ENCODE measurements at places on chromosomes 6 and 20. TPM values are rescaled to one million over a fixed set of nuclear protein-coding genes. Genes with fewer than 3 reads are reported as not detected.

OLIG3 gene
- total RNA-seq: not detected

POLH gene
- 33.0 TPM for total RNA-seq

BICRAL gene
- total RNA-seq: 8.2 TPM

COL11A2 gene
- total RNA-seq: 0.17 TPM

ACTL10 gene
- 4.2 TPM for total RNA-seq

DEFB132 gene
- total RNA-seq: not detected

SLC22A7 gene
- total RNA-seq: not detected

CDKN1A gene
- 343 TPM for total RNA-seq

CD93 gene
- 0.35 TPM for total RNA-seq

BPIFB4 gene
- not detected for total RNA-seq

SLC44A4 gene
- 26.6 TPM for total RNA-seq

HBS1L gene
- 115 TPM for total RNA-seq

DNA sequence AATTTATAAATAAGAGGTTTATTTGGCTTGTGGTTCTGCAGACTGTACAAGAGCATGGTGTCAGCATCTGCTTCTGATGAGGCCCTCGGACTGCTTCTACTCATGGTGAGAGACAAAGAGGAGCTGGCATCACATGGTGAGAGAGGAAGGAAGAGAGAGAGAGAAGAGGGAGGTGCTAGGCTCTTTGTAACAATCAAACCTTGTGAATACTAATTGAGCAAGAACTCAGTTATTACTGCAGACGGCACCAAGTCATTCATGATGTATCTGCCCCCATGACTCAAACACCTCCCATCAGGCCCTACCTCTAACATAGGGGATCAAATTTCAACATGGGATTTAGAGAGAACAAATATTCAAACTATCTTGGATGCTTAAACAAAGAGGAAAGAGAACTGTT, 6.3 kb upstream of the SIRPG start:
- DNase-seq: peak; percentile 39

DNA sequence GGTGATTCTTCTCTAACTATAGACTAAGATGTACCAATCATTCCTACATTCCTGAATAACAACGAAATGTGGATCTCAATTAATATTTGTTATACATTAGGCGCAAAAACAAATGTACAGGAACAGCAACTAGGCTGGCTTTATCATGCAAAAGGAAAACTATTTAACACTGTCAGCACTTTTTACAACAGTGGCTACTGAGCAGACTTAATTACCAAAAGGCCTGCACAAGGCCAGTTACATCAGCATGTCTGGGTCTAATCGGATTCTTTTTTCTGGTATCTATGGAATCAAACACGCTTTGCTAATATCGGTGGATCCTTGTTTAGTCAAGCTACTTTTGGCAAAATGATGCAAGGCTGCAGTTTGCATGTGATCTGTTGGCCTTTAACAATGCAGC, 176.5 kb downstream of the UBE3D start:
- DNase-seq: no peak

DNA sequence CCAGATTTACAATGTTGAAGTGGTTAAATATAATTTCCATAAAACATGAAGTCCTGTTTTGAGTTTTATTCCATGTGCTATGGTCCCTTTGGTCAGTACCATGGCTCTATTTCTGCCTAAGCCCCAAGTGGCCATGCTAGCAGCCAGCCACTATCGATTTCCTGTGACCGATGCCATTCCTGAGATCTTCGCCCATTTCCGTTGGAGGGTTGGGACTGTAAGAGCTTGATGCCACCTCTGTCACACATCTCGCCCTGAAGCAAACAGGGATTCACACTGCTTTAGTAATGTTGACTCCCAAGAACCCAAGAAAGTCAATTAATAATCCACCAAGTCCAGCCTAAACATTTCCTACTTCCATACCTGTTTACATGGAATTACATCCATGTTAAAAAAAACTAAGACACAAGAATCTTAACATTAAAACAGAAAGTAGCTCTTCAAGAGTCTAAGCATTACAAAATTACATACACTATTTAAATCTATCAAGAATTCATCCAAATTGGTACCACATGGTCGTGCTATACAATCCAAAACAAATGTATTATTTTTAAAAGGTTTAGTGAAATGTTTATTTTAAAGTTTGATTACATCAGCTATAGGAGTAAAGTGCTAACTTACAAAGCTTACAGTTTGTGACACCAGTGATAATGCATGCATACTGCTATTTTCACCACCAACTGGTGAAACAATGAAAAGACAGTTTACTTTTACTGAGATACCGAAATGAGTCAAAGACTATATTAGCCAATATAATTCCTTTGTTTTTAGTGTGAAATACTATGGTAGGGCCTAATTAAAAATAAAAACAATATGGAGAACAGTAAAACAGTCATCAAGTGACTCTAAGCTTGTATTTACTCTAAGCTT, 2.5 kb downstream of the RBM39 start:
- DNase-seq: peak; percentile 57

- DNase-seq: peak; percentile 76
Measured at GRCh38 chr6:128600397-128600951, 80.1 kb upstream of the PTPRK start.

DNA sequence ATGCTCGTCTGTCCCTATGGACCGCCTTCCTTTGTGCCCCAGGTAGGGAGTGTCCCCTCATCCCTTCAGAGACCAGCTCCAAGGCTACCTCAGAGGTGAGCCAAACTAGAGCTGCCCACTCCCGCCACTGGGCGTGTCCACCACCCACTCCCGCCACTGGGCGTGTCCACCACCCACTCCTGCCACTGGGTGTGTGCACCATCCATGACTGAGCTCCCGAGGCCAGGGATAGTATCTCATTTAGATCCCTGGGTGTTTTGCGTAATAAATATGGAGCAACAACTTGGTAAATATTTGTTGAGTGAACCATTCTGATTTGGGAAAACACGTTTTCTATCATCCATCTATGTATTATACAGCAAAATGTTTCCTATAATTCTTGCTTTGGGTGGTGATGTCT, 68.8 kb downstream of the ZBTB2 start:
- no peak for DNase-seq

GRCh38 chr6:152669895-152670294, 27.8 kb upstream of the MYCT1 start:
- DNase-seq: peak; percentile 57

GRCh38 chr20:46159101-46159897, 41.2 kb downstream of the CD40 start:
- DNase-seq: no peak

DNA sequence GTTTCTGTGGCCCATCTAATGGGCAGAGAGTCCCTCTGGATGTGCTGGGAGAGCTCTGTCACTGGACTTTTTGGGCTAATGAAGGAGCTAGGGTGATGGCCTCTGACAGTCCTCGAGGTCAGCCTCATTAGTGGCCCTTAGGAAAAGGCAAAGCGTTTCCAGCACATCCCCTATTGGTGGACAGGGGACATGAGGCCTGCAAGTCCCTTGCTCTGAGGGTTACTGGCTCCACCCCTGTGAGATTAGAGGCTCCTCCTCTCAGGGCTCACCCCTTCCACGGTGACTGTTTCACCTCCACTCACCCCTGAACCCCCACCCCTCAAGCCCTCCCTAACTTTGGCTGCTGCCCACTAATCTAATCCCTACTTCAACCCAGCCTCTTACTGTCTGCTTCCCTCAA, 12.8 kb upstream of the FANCE start:
- DNase-seq: no peak

GRCh38 chr6:124888581-124889371, 73.5 kb upstream of the RNF217 start:
- DNase-seq: peak; percentile 59

DNA sequence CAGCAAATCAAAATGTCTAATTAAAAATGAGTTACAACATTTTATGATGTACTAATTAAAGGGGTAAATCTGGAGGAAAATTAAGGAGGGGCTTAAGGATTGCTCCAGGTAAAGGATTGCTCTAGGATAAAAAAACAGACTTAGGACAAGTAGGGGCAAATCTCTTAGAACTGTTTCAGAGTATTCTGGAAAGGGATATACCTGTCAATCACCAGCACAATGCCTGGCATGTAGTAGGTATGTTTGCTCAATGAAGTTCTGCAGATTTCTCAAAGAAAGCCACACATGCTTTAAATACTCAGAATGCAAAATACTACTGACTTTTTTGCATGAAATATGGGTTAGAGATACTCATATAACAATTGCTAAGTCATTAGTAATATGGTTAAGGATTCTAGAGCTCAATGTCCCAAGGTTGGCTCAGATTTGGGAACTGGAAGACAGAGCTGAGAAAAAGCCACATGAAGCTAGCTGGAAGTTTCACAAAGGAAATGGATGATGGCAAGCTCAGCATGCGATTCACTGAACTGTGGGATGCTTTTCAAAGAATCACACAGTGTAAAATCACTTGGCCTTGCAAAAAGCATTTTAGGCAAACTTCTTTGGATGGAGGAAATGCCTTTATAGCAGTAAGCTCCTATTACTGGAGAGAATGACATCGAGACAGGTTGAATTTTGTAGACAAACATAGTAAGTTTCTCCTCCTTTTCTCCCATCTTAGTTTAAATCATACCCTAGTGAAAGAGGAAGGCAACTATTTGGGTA, 72.8 kb downstream of the MAP3K5 start:
- no peak for DNase-seq

GRCh38 chr6:82570083-82570482, 206.5 kb downstream of the TPBG start:
- DNase-seq: no peak

DNA sequence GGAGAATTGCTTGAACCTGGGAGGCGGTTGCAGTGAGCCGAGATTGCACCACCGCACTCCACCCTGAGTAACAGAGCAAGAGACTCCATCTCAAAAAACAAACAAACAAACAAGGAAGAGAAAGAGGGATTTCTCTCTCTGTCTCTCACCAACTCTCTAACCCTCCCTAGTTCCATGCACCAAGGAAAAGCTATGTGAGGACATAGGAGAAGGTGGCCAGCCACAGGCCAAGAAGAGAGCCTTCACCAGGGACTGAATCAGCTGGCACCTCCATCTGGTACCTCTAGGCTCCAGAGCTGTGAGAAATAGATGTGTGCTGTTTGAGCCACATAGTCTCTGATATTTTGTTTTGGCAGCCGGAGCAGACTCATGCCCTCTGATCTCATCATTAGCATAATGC, 9.0 kb upstream of the FAM110A start:
- no peak for DNase-seq

DNA sequence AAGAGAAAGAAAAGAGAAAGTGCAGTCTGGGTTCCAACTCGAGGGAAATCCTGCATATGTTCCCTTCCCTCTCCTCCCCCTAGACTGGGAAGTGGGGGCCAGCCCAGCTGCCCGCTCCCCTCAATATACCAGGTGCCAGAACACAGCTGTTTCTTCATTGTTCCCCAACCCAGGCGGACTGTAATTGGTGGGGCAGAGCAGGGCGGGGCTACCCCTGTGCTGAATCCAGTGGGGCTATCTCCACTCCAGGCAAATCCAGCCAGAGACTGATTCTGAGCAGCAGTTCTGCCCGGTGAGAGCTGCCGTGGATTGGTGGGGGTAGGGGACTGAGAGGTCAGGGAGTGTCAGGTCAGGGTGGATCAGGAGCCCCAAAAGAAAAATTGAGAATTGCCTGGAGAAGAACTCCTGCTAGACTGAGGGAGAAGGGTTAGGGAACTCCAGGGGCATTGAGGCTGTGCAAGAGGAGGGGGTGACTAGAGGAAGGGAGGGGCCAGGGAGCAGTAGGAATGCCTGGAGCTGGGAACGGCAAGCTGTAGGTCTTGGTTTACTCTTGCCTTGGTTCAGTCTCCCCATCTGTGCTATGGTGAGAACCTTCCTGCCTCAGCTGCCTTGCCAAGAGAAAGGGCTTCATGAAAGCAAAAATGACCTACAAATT, at the start of gene MYMX:
Gene MYMX, plus strand, starts transcription at position 250 of the 655 bp plus-strand sequence. CDS start 546 bp downstream, outside the sequence.
- DNase-seq: no peak

GRCh38 chr6:32047084-32047478, 8.9 kb downstream of the CYP21A2 start:
- DNase-seq: peak; percentile 36

DNA sequence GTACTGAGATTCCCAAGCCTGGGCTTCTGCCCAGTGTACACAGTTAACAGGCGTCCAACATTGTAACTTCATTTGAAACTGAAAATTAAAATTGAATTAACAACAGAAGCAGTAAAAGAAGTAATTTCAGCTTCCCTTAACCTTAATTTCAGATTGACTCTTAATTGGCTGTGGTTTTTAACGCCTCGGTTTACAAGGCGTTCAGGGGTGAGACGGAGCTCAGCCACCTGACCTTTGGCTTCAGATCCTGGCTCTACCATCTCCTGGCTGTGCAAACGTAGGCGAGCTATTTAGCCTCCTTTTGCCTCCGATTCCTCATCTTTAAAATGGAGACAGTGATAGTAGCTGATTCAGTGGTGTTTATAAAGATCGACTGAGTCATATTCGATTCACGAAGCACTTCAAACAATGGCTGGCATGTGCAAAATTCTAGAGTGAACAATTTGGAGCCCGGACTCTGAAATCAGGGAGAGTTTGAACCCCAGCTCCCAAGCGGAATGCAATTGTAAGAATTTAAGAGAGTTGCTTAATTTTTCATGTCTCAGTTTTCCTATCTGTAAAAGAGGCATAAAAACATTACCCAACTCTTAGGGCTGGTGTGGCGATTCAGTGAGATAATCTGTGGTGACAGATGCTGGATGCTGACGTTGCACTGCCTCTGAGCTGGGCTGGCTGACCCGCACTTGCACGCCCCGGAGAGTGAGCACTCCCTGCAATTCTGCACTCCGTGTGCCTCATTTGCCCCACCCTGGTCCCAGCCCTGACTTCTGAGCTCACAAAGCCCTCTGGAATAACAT, 23.5 kb upstream of the OCSTAMP start:
- DNase-seq: no peak

- DNase-seq: no peak
Measured at GRCh38 chr20:58707770-58708169, 15.2 kb downstream of the NPEPL1 start.

GRCh38 chr20:24318569-24319352, 150.7 kb upstream of the SYNDIG1 start:
- no peak for DNase-seq

GRCh38 chr6:82385961-82386360, 22.3 kb downstream of the TPBG start:
- DNase-seq: peak; percentile 22

GRCh38 chr20:301886-302848, 4.8 kb downstream of the ZCCHC3 start:
- DNase-seq: no peak

GRCh38 chr6:108782179-108783041, 65.8 kb upstream of the ARMC2 start:
- peak; percentile 74 for DNase-seq

GRCh38 chr6:134093007-134093573, 40.7 kb upstream of the SLC2A12 start:
- DNase-seq: no peak
